ENCODE measurements at places on chromosomes 1 and 21.

DNA sequence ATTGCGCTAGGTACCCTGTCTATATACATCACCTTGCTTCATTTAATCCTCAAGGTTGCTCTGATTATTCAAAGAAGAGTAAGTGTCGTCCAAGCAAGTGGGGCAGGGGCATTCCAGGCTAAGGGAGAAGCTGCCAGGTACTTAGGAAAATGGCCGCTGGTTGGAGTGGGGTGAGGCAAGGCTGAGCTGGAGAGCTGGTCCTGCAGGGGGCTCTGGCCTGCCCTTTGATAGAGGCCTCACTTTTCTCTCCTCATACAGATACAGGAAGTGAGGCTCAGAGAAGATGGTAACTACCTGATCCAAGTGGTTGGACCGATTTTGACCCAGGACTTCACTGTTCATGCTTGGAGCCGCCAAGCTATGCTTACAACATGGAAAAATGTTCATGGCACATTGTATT, 86.9 kb upstream of the ZBTB40 start:
- no peak for DNase-seq

- no peak for DNase-seq
These were observed 19.9 kb upstream of the SLC35F3 start for GRCh38 chr1:233884461-233885151.

DNA sequence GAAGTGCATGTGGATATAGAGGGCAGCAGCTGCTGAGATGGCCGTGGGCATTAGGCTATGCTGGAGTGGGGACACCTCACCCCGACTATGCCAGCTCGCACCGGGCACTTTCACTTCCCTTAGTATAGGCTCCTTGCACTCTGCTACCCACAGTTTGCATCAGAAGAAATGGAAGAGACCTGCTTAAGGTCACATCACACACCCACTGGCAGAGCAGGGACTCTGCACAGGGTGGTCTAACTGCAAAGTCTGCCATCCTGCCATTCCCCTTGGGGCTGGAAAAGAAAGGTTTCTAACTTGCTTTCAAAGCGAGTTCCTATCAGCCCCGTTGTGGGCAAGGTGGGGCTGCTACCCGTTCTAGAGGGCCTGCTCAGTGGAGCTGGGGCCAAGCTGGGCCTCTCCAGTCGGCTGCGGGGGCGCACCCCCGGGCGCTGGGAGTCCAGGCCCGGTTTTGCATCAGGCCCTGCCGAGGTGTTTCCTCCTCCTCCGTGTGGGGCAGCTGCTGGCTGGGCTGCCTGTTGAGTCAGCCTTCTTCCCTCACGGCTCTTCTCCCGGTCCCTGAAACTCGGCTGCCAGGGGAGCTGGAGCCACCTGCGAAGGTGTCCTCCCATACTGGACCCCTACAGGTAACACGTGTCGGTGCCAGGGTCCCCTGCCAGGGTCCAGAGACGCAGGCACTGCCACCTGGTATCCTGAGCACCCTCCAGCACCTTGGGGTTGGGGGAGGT, at the start of gene SYTL1:
Gene SYTL1, plus strand, starts transcription at position 498 of the 728 bp plus-strand sequence. CDS start 3,313 bp downstream, outside the sequence.
- peak; percentile 64 for DNase-seq

GRCh38 chr1:57889676-57890320, 465.9 kb upstream of the DAB1 start:
- DNase-seq: peak; percentile 4
